Activated T-helper 9 cell treated with anti-CD3 and anti-CD28 coated beads, Interleukin-2, amount 50 U/mL, for 16 hours (primary cell): ENCODE measurements at places on chromosomes 16 and 17.

DNA sequence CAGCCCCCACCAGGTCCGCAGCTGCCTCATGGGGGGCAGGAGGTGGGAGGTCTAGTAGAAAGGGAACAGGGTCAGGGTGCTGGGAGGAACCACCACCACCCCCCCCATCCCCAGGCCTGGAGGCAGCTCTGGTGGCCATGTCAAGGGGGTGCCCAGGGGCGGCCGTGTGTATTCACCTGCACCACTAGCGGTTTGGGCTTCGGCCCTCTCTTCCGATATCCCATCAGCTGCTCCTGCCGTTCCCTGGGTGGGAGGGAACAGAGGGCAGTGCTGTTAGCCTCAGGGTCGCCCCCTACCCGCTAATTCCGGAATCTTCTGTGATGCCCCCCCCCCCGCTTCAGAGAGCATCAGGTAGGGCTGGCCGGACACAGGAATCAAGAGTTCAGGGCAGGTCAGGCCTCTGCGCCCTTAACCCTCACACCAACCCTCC lies 3.8 kb downstream of the CBX4 start:
- DNase-seq = no peak

DNA sequence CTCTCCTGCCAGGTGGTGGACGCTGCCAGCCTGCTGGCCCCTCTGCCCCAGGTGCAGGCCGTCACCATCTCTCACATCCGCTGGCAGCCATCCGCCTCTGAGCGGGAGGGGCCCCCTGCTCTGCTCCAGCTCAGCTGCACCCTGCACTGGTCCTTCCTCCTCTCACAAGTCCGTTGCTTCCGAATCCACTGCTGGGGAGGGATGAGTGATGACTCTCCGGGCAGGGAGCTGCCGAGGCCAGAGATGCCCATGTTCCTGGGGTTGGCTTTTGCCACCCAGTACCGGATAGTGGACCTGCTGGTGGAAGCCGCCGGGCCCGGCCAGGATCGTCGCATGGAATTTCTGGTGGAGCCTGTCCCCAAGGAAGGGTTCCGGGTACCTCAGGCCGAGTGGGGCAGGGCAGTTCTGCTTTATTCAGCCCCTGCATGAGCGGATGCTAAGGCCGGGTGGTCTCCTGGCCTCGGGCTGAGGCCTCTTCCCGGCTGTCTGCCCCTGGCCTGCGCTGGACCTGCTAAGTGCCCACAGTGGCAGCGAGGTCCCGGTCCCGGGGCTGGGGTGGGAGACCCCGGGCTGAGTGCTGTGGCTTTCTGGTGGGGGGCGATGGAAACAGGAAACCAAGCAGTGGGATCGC lies 11.4 kb downstream of the ENGASE start:
- no peak for DNase-seq

DNA sequence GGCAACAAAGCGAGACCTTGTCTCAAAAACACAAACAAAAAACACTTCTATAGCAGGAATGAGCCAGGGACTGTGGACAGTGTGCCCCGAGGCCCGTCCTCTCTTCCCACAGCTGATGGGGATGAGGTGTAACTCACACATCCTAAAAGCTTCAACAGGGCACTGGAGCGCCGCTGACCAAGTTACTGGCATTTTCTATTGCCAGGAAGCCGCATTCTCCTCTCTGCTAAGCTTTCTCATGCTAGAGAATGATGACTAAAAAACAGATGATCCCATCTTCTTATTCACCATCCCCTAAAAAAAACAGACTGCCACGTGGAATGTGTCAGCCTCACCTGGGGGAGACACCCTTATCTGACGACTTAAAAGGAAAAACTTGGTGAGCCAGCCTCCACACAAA lies 16.3 kb downstream of the CARHSP1 start:
- no peak for DNase-seq

DNA sequence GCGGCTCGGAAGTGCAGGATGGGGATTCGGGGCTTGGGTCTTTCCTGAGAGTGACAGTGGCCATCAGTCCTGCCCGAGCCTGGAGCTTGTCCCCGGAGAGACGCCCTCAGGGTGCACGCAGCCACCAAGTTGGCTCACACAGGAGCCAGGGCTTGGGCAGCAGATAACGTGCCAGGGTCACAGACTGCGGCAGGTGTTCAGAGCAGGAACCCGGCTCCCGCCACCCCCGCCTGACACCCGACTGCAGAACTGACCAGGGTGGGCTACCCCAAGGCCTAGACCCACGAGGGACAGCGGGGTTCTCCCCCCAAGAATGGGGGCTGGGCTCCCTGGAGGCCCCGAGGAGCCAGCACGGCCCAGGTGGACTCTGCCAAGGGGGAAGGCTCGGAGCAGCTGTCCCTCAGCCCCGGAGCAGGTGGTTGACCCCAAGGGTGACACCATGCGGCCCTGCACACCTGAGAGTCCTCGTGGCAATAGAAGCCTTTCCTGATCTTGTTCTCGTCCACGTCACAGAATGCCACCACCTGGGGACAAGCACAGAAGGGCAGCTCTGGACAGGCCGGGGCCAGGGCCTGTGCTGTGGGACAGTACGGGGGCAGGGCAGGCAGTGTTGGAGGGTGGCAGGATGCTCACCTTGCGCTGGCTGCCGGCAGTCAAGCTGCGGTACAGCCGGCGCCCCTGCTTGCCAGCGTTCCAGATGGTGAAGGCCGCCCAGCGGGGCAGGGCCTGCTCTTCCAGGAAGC lies 117.1 kb upstream of the ZNF750 start:
- no peak for DNase-seq
